Activated B cell treated with CpG ODN at 0.5 μM for 24 hours (primary cell): ENCODE measurements at places on chromosomes 5 and 9. TPM values are rescaled to one million over a fixed set of nuclear protein-coding genes. Genes with fewer than 3 reads are reported as not detected.

TERT gene
- 0.22 and 0.35 TPM in 2 replicates for total RNA-seq

DNA sequence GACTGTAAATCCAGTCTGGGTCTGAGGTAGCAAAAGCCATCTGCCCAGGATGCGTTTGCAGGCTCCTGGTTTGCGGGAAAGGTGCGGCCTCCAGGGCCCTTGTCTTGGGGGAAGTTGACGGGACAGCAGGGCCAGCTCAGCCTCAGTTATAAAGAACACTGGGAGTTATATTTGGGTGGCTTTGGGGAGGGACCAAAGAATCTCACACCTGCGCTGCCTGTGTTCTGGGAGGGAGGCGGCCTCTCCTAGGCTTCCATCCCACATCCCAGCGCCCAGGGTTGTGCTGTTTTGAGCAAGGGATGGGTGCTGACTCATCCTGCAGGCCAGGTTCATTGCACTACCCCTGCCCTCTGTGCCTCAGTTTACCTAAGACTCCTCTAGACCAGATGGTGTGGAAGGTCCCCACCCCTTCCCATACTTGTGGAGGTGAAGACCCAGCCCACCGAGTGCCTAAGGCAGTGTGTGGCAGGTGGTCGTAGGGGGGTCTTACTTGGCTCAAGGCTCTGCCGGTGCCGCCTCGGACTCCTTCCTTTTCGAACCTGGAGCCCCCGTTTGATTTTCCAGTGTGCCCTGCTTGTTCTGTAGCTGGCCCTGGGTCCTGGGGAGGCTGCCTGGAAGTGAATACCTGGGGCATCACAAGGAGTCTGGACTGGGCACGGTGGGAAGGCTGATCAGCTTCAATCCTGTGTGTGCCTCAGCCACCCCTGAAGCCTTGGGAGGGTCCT is 39.3 kb upstream of the FCN2 start:
- DNase-seq: no peak

GRCh38 chr9:16417749-16418148 is 452.7 kb downstream of the BNC2 start:
- DNase-seq: no peak

DNA sequence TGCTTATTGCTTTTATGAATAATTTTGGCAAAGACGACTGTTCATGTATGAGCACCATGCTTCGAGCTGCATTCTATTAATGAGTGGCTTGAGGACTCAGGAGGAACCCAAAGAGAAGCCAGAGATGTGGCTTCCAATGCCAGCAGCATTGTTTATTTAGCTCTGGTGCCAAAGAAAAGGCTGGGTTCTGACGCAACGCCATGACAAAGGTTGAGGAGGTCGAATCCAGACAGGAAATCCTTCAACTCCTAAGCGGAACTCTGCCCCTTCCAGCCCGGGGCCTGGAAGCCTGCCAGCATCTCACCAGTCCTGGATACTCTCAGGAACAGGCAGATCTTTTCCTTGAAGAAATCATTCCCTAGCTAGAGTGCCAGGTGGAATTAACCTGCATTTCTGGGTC is 104.4 kb downstream of the ARHGAP26 start:
- DNase-seq: no peak

GRCh38 chr5:30866142-30866541 is 327.3 kb upstream of the CDH6 start:
- DNase-seq: no peak

LPAR1 gene
- total RNA-seq: not detected in 2 replicates

DNA sequence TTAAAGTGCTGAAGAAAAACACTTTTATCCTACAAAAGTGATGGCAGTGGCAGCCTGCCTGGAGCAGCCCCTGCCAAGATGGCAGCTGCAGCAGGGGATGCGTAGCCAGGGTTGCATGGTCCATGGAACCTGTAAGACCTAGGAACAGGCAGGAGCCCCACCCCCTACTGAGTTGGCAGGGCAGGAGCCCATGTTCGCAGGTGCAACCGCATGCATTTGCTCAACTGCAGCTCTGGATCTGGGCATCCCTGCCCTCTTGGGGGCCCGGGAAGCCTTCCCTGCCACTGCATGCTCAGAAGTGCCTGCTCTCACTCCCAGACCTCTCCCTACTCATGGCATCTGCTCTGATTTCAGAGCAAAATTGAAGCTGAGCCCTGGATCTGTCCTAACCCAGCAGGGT is 779.6 kb downstream of the CDH18 start:
- DNase-seq: no peak

DNA sequence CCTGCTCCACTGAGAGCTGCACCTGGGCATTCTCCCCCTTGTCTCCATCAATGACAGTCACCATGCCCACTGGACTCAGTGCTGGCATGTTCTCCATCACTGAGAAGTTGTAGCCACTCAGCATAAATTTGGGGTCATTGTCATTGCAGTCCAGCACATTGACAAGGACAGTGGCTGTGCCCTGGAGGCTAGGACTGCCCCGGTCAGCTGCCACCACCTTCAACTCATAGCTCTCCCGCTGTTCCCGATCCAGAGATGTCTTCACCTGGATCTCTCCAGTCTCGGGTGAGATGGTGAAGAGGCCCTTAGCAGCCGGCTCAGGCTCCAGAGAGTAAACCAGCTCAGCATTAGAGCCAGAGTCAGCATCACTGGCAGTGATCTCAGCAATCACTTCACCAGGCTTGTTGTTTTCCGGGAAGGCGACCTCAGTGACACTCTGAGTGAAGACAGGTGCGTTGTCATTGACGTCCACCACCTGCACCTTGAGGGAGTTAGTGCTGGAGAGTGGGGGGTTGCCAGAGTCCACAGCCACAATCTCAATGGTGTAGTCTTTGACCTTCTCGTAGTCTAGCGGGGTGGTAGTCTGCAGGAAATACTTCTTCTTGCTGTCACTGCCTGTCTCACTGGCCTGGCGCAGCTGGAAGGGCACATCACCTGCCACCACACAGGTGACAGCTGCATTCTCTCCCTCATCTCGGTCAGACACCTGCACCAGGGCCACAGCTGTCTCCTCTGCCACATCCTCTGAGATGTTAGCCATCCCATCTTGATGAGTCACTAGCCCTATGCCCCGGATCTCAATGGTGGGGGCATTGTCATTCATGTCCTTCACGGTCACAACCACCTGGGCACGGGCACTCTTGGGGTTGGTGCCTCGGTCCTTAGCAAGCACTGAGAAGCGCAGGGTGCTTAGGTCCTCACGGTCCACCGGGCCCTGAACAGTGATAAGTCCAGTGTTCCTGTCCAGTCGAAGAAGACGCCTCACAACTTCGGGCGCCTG is 13.5 kb downstream of the PCDH1 start:
- no peak for DNase-seq

GRCh38 chr9:98142182-98142907 is 23.3 kb upstream of the TRIM14 start:
- DNase-seq: no peak

DNA sequence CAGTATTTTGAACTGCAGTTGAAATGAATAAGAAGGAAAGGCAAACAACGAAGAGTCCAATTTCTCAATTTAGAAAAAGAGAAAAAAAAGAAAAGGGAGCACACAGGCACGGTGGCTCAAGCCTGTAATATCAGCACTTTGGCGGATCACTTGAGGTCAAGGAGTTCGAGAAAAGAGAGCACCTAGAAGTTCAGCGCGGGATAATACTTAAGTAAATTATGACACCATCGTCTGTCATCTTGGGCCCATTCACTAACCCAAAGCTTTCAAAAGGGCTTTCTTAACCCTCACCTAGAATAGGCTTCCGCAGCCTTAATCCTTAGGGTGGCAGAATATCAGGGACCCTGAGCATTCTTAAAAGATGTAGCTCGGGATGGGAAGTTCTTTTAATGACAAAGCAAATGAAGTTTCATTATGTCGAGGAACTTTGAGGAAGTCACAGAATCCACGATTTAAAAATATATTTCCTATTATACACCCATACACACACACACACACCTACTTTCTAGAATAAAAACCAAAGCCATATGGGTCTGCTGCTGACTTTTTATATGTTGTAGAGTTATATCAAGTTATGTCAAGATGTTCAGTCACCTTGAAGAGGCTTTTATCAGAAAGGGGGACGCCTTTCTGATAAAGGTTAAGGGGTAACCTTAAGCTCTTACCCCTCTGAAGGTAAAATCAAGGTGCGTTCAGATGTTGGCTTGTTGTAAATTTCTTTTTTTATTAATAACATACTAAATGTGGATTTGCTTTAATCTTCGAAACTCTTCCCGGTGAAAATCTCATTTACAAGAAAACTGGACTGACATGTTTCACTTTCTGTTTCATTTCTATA is 602 bp upstream of the CD274 start:
- DNase-seq: no peak

- DNase-seq: no peak
These were observed 280.5 kb upstream of the VLDLR start for GRCh38 chr9:2341126-2341525.

DNA sequence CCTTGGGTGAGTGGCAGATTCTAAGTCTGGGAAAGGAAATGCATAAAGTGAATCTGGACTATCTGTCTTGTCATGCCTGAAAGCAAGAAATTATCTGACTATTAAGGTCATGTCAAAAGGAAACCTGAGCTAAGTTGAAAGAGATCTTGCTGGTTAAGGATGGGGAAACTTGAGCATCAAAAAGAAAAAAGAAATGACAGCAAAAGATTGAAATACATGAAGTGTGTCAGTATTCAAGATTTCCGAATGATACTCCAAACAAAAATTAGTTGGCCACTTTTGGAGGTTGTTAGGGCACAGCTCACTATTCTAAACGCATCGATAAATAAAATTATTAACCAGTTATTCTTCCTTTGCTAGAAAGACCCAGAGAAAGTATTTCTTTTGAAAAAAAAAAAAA is 3.3 kb upstream of the FBN2 start:
- no peak for DNase-seq

SH3TC2 gene
- total RNA-seq: not detected in 2 replicates

DNA sequence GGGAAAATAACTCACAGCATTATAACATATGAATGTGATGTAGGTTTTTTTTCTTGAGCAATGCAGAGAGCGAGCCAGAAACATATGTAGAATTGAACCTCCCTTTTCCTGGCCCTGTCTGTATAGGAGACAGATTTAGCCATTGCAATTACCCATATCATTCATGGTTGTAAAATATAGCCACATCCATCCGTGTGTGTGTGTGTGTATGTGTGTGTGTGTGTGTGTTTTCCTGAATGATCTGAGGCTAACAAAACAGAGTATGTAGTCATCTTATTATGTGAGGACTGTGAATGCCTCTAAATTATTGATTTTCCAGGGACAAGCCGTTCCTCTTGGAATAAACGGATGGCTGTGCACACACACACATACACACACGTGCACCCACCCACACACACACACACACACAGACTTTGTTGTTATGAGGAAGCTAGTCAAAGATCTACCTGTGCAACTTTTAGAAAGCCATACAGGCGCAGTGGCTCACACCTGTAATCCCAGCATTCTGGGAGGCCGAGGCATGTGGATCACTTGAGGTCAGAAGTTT is 11.7 kb upstream of the DENND1A start:
- DNase-seq: no peak

DNA sequence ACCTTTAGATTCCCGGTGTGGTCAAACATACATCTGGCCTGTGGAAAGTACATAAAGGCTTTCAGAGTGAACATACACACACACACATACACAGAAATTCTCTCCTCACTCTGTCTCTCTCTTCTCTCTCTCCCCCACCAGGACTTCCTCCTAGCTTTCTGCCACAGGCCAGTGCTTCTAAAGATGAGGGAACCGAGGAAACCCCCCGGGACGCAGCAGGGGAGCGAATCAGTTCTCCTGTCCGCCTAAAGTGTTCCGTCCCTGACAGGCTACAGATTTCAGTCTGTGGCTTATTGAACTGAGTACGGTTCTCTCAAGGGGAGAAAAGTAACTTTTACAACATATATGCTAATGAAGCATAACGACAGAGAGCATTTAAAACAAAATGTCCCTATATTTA is 75.8 kb downstream of the MED27 start:
- no peak for DNase-seq

DNA sequence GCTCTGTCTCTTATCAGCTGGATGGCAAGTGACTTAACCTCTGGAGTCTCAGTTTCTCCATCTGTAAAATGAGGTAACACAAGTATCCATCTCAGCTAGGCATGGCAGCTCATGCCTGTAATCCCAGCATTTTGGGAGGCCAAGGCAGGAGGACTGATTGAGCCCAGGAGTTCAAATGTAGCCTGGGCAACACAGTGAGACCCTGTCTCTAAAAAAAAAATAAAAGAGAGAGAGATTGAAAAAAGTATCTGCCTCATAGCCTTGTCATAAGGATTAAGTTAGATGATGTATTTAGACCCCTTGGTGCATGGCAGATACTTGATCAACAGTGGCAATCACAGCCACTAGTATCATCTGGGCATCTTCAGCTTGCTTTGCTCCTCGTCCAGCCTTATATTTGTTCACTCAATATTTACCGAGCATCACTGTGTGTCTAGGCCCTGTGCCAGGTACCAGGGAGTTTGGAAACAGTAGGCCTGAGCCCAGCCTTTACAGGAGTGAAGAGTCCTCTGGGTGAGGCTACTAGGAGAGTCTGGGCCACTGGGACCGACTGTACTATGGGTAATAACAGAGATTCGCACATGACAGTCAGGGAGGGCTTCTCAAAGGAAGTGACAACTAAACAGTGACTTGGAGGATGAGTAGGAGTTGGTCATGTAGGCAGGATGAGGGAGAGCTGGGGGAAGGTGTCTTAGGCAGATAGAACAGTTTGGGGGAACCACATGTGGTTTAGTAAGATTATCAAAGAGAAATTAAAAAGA is 34.2 kb downstream of the CORO2A start:
- no peak for DNase-seq

JAK2 gene
- total RNA-seq: 19.2 and 21.3 TPM in 2 replicates

PNPLA7 gene
- total RNA-seq: 5.5 and 6.1 TPM in 2 replicates

- no peak for DNase-seq
These were observed 163.7 kb downstream of the ROR2 start for GRCh38 chr9:91786132-91786896.

PCDHB5 gene
- not detected in 2 replicates for total RNA-seq

DNA sequence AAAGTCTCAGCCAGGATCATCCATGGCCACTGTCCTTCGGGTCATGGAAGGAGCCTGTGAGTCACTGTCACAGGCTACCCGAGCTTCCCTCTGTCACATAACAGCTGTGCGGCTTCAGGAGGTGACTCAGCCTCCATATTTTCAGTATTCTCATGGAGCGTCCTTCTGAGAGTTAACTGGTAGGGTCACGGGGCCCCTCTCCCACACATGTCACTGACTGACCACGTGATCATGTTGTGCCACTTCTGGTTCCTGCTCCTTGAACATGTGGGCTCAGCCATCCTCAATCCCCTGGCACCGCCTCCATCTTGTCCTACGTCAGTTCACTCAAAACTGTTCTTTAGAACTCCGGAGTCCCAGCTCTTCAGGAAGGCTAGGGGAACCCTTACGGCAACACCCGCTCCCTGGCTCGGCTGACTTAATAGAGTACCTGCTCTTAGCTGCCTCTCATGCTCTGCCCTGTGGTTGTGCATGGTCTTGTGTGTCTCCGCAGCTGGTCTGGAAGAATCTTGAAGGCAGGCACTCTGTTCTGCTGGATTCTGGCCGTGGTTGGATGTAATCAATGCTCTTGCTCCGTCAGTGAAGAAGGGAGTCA is 182.8 kb downstream of the ICE1 start:
- DNase-seq: no peak
